ENCODE measurements at places on chromosomes 3 and 15. TPM values are rescaled to one million over a fixed set of nuclear protein-coding genes. Genes with fewer than 3 reads are reported as not detected.

CHRFAM7A gene
- total RNA-seq: 0.74 TPM

TM4SF1 gene
- 1,132 TPM for total RNA-seq

GOLGA6D gene
- total RNA-seq: not detected

LRRIQ4 gene
- total RNA-seq: not detected

AGBL1 gene
- not detected for total RNA-seq

GOLGA8H gene
- not detected for total RNA-seq

GRCh38 chr3:134600685-134601463 lies 49.9 kb downstream of the KY start:
- DNase-seq: peak; percentile 76

- DNase-seq: no peak
Measured at GRCh38 chr3:40502034-40502433, 3.8 kb upstream of the ZNF620 start.

DNA sequence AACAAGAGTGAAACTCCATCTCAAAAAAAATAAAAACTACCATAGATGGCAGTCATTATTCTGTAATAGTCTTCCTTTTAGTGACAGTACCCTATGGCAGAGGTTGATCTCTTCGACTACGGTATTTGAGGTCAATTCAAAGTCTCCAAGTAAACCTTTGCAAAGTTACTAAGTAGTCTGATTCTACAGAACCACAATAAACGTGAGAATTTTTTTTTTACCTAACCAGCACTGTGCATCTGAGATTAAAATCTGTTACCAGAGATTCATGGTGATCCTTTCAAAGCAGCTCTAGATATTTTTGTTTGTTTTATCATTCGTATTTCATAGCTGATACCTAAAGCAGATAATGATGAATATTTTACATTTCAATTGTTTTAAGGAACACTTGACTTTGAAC lies 86.6 kb upstream of the CHD2 start:
- no peak for DNase-seq

DNA sequence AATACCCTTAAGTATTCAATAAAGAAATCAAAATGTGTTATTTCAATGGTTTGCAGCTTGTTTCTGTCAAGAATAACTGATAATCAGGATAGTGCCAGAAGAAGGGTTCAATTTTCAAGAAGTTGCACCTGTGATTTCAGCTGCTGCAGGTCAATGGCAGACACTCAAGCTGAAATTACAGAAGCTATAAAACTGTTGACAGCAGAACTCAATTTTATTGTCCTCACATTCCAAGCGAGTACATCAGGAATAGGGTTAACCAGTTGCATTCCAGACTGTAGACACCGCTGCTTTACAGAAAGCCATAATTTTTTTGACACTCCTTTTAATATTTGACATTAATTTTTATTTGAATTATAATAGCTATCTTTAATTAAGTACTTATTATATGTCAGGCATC lies 364.1 kb downstream of the CGGBP1 start:
- no peak for DNase-seq

DNA sequence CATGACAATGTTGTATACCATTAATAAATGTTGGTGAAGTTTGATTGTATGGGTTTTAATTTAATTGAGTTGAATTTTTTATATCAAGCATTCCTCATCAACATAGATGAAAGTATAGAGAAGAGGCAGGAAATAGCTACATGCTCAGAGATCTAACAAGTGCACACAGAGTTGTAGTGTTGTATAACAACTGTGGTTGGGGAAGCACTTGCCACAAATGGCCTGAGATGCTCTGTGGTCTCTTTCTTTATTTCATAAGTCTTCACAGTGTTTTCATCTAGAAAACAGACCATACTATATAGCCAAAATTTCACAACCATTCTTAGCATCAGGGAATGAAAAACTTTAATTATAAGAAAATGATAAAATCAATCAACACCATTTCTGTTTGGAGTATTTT lies 682.6 kb upstream of the NECTIN3 start:
- DNase-seq: no peak

- DNase-seq: no peak
Measured at GRCh38 chr15:79973456-79974195, 2.6 kb upstream of the BCL2A1 start.

GRCh38 chr15:101654171-101654570 lies 2.0 kb upstream of the TM2D3 start:
- DNase-seq: no peak

GRCh38 chr3:11757929-11758328 lies 88.8 kb downstream of the TAMM41 start:
- DNase-seq: no peak
